ENCODE measurements at places on chromosomes 1 and 21.

DNA sequence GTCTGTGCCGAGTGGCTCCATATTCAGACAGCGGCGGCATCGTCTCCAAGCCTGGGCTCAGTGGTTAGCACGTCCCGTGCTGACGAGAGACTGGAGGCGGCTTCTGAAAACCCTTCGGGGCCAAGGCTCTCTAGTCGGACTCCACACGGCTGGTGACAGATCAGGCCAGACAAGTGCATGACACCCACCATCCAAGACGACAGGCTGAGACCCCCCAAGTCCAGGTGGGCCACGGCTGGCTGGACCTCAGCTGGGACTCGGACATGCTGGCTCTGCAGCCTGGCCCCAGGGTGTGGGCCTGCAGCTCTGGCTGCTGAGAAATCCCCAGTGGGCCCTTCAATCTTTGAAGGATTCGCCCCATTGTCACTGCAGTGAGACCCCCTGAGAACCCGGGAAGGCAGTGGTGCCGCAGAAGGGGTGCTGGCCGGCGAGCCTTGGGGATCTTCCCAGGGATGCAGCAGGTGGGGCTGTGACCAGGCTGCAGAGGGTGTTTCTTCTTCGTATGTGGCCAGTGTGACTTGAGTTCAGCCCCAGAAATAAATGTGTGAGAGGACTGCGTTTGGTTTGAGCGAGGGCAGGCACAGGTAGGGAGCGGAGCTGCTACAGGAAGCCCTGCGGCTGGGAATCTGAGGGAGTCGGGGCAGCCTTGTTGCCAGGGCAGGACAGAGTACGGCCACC, 15.9 kb upstream of the SLC19A1 start:
- DNase-seq = no peak

DNA sequence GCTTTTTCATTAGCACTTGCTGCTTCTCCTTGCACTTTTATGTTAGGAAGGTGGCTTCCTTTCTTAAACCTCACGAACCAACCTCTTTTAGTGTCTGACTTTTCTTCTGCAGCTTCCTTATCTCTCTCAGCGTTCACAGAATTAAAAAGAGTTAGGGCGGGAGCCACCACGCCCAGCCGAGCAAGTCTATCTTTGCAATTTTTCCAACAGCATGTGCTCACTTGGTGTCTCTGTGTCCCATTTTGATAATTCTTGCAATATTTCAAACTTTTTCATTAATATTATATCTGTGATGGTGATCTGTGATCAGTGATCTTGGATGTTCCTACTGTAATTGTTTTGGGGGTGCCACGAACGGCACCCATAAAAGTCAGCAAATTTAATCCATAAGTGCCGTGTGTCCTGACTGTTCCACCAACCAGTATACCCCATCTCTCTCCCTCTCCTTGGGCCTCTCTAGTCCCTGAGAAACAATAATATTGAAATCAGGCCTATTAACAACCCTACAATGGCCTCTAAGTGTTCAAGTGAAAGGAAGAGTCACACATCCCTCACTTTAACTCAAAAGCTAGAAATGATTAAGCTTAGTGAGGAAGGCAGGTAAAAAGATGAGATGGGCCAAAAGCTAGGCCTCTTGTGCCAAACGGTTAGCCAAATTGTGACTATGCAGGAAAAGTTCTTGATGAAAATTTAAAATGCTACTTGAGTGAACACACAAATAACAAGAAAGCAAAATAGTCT, 15.9 kb upstream of the ITPKB start:
- no peak for DNase-seq

GRCh38 chr1:60697204-60697994, 385.0 kb upstream of the NFIA start:
- DNase-seq = no peak

DNA sequence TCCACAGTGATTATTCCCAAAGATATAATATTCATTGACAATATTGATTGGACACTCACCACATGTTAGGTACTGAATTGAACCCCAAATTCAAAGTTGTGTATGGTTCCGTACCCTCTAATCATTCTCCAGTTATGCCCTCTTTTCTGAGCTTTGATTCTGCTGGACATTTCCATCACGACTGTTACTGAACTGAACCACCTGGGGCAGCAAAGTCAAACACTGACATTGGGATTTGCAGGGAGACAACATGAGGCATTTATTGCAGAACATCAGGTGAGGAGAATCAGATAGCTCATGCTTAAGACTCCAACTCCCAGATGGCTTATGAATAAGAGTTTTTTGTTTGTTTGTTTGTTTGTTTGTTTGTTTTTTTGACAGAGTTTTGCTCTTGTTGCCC, 420.9 kb downstream of the DISC1 start:
- DNase-seq = no peak

GRCh38 chr1:44590475-44590874, 83.8 kb downstream of the TMEM53 start:
- DNase-seq = no peak

DNA sequence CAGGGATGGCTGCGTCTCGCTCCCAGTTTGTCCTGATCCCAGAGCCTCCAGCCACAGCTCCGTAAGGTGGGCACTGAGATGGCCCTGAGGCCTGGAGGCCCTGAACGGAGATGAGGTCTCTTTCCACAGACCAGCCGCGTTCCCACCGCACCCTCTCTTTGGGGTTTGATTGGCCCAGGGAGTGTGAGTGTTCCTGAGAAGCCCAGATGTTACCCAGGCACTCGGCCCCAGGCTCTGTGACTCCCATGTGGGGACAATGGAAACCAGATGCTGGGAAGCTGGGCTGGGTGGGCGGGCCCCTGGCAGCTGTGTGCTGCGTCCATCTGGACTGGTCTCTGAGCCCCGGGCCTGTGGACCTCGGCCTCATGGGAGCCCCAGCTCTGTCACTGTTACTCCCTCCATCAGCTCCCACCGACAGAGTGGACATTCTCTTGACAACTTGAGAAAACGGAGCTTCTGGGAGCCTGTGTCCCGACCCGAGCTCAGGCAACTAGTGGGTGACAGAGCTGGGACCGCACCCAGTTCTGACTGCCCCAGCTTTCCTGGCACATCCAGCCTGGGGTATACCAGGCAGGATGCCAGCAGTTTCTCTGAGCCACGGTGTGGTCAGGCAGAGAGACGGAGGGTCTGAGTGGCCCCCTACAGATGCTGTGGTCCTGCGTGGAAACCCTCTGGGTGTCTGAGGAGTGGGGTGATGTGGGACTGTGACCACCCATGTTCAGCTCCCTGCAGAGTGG, 9.8 kb upstream of the COL6A1 start:
- DNase-seq = no peak

- DNase-seq = no peak
Measured at GRCh38 chr1:24387636-24388175, 25.9 kb downstream of the STPG1 start.
